ENCODE measurements at places on chromosomes 7 and 10. TPM values are rescaled to one million over a fixed set of nuclear protein-coding genes. Genes with fewer than 3 reads are reported as not detected.

ACTR3C gene
- 9.2 TPM for total RNA-seq

DNA sequence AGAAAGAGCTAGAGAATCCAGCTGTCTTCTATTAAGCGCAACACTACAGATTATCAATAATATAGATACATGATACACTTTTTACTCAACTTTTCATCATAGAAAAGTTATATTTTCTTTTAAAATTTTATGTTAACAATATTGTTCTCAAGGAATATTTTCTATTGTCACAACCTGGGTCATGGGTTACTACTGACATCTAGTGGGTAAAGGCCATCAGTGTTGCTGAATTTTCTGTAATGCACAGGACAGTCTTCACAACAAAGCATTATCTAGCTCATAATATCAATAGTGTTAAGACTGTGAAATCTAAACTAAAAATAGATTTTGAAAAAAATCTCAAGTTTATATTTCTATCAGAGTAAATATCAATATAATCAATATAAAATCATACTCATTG is 209.8 kb downstream of the ZNF33B start:
- peak; percentile 27 for DNase-seq

GRCh38 chr10:120573355-120573754 is 116.3 kb downstream of the PLPP4 start:
- no peak for DNase-seq

- DNase-seq = no peak
Observed at GRCh38 chr7:105014693-105015389, 836 bp downstream of the KMT2E start.

DNA sequence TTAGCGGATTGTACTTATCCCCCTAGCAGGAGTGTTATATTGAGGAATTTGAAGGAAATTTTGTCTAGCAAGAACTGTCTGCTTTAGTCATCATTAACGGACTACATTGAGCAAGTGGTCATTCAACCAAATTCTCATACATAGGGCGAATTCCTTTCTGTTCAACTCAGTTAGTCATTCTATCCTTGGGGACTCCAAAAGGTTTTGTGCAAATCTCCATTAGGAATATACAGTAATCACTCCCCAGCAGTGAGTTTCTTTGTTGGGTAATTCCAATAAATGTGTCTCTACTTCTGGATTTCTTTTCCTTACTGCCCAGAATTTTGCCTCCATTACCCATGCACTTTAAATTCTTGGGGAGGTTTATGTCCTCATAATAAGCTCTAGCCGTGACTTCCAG is 51.1 kb downstream of the EPDR1 start:
- DNase-seq = no peak

HOXA13 gene
- 0.68 TPM for total RNA-seq

DNA sequence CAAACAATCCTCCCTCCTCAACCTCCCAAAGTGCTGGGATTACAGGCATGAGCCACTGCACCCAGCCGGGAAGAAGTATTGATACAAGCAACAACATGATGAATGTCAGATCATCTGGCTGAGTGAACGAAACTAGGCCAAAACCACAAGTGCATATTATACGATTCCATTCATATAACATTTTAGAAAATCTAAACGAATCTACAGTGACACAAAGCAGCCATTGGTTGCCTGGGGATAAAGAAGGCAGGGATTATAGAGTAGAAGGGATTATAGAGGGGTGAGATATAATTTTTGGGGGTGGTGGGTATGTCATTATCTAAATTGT is 11.5 kb upstream of the RHBDD2 start:
- DNase-seq = no peak

DNA sequence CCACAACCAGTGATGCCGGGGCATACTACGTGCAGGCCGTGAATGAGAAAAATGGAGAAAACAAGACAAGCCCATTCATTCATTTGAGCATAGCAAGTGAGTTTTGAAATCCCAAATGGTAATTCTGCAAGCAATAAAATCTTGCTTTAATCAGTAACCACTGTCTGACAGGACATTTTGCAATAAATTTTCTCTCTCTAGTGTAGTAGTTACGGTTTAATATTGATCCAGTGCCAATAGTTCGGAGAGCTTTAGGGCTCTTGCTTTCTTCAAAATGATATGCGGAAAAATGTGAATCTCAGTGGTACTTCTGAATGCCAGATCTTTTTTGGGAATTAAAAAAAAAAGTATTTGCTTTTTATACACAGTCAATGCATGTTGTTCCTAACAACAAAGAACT is 520.4 kb downstream of the SDK1 start:
- no peak for DNase-seq

SPOCK2 gene
- total RNA-seq = 3.0 TPM

PRLHR gene
- not detected for total RNA-seq

SPAM1 gene
- not detected for total RNA-seq

GRCh38 chr7:73850781-73851207 is 8.5 kb upstream of the METTL27 start:
- peak; percentile 67 for DNase-seq

- DNase-seq = no peak
Observed at GRCh38 chr7:179209-179681, 13.1 kb upstream of the FAM20C start.

EVX1 gene
- total RNA-seq = not detected

DNA sequence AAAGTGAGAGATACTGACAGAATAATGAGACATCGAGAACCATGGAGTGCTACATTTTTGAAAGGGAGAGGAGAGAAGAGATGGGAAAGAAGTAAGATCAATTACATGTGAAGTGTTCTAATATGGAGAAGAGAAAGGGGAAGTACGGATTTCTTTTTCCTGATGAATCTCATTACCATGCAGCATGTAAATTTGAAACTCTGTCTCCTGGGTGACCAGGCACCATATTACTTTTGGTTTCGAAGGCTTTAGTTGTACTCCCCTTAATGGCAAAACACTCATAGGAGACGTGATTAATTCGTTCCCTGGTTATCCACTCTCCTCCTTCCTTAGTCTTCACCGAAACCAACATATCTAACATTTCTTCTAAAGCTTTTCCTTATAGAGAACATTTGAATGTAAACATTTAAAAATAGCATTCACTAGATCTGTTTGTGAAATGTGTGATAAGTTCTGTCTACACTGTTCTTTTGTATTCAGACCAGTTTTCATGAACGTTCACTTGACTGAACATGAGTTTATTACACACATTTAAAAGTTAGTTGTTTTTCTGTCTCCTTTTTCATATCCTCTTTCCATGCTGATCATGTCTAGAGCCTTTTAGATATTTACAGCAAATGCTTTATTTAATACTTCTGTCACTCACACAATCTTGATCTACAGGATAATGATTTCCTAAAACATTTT is 80.2 kb upstream of the MSRB2 start:
- DNase-seq = no peak

MUC3A gene
- total RNA-seq = 25.1 TPM

DNA sequence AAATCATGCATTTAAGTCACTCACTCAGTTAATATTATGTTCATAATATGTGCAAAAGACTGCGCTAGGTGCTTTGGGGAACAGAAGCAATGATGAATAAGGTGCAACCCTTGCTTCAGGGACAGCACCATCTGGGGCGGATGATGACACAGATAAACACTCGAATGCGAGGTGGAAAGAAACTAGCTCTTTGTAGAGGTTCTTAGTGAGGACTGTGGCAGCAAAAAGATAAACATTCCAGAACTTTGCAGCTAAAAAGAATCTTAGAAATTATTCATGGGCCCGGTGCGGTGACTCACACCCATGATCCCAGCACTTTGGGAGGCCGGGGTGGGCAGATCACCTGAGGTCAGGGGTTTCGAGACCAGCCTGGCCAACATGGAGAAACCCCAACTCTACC is 29.8 kb upstream of the CHST15 start:
- DNase-seq = no peak

- no peak for DNase-seq
Observed at GRCh38 chr10:104819731-104820130, 178.6 kb downstream of the SORCS3 start.

GRM3 gene
- total RNA-seq = not detected

GDF2 gene
- total RNA-seq = not detected

- no peak for DNase-seq
Observed at GRCh38 chr10:97163781-97164501, 21.8 kb downstream of the SLIT1 start.

- DNase-seq = no peak
Observed at GRCh38 chr7:157003756-157004520, 6.5 kb downstream of the MNX1 start.

GRCh38 chr10:108783897-108784296 is 1139.4 kb downstream of the XPNPEP1 start:
- peak; percentile 49 for DNase-seq

- no peak for DNase-seq
Observed at GRCh38 chr7:135215698-135216097, 4.4 kb upstream of the WDR91 start.

PRXL2A gene
- total RNA-seq = 88.6 TPM

DNA sequence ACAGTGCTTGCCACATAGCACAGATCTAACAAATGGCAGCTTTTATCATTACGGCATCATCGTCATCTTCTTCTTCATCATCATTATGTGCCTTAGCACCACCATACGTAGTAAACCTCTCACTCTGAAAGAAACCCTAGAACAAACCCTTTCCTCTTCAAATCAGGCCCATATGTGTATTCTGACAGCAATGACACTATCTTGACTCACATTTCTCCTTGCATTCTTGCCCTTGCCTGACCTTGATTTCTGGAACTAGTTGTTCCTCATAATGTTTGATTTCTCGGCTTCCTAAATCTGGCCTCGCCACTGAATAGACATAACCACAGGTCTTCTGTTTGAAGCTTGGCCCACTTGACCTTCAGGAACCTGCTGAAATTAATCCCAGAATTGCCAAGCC is 115.3 kb downstream of the DGKI start:
- no peak for DNase-seq

DNA sequence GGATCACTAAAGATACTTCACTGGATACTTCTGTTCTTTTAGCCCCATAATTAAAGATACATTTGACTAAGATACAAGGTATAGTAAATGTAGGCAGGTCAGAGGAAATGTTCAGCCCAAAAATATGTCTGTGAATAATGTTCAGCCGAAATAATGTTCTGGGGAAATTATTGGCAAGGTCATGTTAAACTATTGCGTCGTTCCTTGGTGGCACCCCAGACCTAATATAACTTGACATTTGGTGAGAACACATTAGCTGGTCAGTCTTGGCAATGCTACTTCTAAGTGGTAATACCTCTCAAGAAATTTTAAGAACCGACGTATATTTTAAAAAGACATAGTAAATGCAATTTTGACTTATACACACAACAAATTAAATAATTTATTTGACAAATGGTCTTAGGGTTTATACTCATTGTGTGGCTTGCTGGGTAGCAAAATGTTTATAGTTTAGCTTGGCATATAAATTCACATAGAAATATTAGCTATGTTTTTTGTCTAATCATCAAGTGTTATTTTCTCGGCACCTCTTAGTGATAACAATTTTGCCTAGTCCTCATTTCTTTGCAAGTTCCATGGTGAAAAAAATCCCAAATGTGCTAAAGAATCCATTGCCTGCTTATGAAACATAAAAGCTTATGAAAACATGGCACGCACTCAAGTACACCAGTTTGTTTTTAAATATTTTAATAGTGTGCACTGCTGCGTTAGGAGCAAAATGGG is 270.3 kb upstream of the NEBL start:
- no peak for DNase-seq

GRCh38 chr10:28839600-28840007 is 162.3 kb downstream of the BAMBI start:
- peak; percentile 48 for DNase-seq

GRCh38 chr7:2968616-2969397 is 74.9 kb downstream of the CARD11 start:
- no peak for DNase-seq

DNA sequence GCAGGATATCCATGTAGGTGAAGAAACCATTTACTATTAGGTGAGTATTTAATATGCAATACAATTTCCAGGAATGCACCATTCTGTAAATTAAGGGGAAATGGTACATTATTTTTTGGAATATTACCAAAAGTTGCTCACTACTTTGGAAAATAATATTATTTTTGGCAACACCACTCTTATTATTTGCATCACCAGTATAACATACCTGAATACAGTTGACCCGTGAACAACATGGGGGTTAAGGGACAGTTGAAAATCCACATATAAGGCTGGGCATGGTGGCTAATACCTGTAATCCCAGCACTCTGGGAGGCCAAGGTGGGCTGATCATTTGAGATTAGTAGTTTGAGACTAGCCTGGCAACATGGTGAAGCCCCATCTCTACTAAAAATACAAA is 21.2 kb upstream of the FHIP2A start:
- DNase-seq = no peak

DNA sequence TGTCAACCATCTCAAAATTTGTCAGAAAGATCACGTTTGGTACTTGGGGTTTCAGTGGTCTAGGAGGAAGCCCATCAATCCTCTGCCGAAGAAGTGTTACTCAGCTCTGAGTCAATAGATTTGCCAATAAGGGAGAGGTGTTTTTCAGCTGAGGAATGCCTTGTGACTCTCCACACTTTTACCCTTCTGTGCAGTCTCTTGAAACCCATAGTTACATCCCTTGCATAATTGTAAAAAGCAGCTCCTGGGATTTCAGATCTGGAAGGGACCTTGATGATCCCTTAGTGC is 47.5 kb downstream of the INSYN2A start:
- no peak for DNase-seq
